ENCODE measurements at places on chromosomes 7 and 10.

GRCh38 chr7:118708741-118709140 lies 484.2 kb downstream of the ANKRD7 start:
- DNase-seq: no peak

GRCh38 chr7:22402250-22402649 lies 45.3 kb upstream of the RAPGEF5 start:
- DNase-seq: no peak

GRCh38 chr10:47277352-47278151 lies 22.4 kb upstream of the GDF10 start:
- no peak for DNase-seq

- DNase-seq: no peak
Measured at GRCh38 chr7:108603656-108604306, 34.1 kb downstream of the DNAJB9 start.

DNA sequence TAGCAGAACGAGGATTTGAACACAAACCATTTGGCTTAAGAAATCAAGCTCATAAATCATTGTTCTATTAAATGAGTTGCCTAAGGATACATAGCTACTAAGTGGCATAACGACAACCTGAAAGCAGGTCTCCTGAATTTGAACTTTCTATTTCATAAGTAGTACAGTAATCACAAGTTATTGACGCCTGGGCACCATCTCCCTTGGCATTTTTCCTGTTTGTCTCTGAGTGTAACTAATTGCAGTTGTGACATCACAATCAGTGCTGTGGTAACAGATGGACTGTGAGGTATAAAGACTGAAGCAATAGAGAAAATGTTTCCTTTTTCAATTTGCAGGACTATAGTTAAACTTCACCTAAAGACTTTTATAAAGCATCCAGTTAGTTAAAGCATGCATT lies 6.4 kb upstream of the CSTF2T start:
- DNase-seq: no peak

DNA sequence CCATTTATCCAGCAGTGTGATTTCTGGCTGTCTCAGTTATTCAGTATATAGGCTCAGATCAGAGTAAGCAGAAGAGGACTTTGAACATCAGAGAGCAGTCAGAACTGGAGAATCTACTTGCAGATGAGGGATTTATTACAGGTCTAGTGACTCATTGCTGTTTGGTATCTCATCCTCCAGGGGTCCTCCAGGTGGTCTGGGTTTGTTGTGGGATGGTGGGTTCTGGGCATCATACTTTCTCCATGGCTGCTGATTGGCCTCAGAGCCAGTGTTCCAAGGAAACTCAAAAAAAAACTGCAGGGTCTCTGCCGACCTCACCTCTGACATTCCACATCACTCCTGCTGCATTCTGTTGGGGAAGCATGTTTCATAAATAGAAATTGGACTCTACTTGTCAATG lies 214.8 kb downstream of the CNTNAP2 start:
- no peak for DNase-seq

DNA sequence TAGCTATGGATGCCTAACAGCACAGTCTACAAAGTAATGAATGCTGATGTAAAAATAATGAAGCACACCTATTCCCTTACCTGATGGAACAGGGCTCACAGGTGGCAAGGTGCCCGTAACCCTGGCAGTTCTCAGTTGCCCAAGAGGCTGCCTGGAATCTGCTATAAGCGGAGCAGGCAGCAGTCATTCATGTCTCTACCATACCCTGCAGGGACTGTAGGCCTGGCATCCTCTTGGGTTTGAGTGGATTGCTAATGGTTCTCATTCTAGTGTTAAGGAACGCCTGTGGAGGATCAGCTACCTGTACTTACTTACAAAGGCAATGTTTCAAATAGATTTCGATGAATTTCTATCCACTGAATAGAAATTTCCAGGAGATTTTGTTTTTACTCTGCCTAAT lies 38.4 kb downstream of the BAIAP2L1 start:
- no peak for DNase-seq

DNA sequence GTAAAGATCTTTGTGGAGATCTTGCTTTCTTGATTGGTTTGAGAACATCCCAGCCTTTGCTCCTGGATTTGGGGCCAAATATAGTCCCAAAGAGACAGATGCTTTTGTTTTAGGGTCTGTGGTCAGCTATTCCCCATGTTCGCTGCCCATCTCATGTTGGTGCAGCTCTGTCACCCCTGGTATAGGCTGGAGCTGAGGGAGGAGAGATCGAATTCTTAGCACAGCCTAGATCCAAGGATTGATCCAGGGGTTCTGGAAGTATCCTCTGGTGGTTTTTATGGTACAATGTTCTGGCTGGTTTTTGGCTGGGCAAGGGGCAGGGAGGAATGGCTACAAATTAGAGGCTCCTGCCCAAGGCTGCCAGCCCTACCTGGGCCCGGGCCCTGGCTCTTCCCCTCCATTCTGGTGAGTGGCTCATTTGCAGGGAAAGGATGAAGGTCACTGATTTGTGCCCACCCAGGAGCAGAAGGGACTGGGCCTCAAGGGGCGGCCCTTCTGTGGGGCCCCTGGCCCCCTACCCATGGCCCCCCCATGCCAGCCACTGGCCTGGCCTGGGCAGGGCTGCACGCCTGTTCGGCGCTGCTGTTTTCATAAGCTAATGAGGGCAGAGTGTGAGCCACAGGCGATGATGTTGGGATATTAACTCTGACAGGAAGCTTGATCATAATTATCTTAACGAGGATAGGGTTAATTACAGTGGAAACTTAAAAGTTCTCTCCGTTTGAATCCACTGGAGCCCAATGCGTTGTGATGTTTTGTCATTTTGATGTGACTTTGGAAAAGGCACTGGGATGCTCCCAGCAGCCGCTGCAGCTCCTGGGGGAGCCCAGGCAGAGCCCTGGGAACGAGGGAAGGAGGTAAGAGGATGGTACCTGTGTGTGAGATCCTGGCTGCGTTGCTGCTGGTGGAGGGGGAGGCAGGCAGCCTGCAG lies 600.6 kb downstream of the LRMDA start:
- no peak for DNase-seq

- no peak for DNase-seq
Measured at GRCh38 chr7:1359681-1360485, 99.4 kb downstream of the MICALL2 start.

DNA sequence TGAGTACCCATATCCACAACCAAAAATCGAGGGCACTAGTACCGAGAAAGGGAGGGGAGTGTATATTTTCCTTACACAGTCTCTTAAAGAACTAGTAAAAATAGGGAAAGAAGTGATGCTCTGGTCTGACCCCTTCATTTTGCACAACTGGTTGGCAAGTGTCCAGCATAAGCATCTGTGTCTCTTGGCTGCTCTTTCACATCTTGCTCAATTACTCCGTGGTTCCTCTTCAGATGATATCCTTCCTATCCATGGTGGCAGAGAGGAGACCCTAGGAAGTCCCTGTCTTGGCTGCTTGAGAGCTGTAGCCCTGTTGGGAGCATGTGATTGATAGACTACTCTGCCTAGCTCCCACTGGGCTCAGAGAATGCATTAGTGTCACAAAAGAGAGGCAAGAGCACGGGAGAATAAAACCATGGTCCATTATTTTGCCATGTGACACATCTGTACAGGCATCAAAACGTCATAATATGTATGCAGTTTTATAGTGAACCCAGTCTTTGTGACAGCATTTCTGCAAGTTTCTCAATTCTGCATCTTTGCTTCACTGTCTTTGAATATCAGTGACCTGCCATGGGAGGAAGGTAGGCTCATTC lies 111.8 kb upstream of the ANKRD1 start:
- DNase-seq: no peak

GRCh38 chr7:70458745-70459144 lies 673.2 kb upstream of the GALNT17 start:
- DNase-seq: no peak

DNA sequence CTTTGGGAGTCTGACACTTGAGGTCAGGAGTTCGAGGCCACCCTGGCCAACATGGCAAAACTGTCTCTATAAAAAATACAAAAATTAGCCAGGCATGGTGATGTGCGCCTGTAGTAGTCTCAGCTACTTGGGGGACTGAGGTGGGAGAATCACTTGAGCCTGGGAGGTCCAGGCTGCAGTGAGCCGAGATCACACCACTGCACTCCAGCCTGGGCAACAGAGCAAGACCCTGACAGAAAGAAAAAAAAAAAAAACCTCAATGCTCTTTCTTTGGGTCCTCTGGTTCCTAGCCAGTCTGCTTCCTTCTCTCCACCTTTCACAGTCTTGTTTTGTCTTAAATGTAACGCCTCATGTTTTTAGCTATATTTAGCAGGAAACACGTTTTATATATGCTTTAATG lies 9.4 kb downstream of the OGDH start:
- no peak for DNase-seq

GRCh38 chr7:54629771-54630170 lies 87.6 kb downstream of the VSTM2A start:
- DNase-seq: no peak

GRCh38 chr10:6912929-6913328 lies 332.9 kb upstream of the PRKCQ start:
- DNase-seq: no peak

GRCh38 chr10:101060036-101060950 lies 1.5 kb upstream of the KAZALD1 start:
- DNase-seq: peak; percentile 93

DNA sequence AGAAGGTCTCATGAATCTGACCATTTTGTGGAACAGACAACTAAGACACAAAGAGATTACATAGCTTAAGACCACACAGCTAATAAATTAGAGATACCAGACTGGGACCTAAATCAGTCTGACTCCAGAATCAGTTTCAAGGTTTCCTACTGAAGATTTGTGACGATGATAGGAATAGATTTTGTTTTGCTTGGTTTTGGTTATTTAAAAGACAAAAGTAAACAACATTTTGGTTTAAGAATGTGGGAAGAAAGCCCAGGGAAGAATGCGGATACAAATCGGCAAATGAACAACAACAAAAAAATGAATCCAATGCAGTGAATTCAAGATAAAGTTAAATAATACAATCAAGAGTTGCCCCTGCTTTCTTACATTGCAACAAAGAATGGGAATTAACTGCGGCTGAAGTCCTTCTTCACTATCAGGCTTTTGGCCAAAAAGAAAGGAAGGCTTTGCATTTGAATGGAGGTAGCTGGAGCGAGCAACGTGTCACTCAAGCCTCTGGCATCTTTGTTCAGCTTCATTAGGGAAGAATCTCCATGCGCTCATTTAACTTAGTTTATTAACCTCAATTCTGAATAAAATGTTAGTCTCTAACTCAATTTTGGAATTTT lies 210.8 kb downstream of the ADAM12 start:
- no peak for DNase-seq

DNA sequence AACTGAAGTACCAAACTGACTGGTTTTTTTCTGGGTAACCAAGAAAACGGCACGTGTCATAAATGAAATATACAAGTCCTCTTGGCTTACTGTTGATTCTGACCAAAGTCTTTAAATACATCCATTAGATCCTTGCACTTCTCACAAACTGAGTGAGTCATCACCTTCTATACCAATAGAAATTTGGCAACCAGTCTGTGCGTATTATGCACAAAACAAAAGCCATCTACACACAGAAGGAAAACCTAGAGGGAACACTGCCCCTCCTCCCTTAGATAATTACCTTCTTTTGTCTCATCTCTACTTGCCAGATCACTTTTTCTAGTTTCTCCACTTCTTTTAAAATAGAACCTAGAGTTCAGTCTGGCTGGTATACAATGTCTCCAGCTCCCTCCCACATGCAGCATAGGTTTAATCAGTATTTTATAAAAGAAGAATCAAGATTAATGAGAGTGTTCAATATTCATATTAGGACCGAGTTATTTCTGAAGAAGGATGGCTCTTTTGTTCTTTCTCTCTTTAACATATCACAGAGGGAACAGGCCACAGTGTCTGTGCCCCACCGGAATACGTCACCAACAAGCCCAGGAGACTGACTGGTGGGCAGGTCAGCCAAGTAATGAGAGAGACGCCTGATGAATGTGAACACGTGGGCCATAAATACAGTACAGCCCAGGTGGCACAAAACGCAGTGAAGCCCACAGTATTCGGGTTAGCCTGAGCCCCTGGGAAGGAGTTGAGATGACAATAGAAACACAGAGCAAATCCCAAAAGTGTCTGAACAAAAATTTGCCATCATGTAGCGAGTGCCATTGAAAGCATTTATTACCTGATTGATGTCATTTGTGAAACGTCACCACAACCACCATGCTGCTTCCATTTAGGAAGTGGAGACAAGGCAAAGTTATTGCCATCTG lies 91.3 kb downstream of the KIAA1549 start:
- DNase-seq: no peak

DNA sequence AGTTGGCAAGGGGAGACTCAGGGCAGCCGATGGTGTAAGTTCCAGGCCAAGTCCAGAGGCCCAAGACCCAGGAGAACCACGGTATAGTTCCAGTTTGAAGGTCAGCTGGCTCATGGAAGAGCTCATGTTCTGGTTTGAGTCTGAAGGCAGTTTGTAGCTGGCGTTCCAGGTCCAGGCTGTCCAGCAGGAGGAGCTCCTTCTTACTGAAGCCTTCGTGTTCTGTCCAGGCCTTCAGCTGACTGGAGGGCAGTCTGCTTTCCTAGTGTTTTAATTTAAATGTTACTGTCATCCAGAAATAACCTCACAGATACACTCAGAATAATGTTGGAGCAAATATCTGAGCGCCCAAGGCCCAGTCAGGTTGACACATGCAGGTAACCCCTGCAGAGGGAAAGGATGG lies 4.2 kb downstream of the SUN1 start:
- DNase-seq: no peak

DNA sequence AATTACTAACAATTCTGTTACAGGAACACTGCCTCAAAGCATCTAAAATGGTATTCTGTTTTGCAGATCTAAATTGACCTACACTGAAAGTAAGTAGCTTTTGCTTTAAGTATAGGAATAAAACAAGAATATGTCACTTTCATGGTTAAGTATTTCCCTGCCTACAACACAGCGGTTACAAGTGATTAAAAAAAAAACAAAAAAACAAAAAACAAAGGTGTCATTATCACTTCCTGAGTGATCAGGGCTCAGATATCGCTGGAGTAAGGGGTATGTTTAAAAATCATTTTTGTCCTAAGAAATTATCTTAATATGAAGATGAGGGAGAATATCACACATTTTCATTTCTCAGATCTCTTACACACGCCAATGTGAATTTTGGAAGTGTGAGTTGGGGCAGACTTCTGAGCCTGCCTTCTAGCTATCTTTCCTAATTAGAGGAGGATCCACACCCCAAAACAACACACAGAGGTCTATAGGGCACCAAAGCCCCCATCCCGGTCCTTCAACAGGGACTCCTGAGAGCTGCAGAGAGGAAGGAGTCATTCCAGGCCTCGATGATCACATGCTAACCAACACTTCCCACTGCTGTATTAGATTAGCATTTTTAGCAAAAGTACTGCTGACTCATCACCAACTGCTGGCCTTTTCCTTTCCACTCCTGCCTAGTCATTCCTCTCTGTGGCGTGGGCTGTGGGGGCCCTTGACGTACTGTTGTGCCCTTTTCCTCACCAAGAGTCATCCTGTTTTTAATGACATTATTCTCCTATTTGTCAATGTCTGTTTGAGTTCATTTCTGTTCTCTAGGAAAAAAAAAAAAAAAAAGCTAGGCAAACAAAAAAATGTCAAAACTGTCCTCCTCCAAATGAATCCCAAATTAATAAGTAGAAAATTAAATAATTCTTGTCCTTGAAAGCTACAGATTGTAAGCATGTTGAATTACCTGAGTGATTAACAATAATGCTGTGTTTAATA lies 31.2 kb downstream of the PRTFDC1 start:
- DNase-seq: no peak

- peak; percentile 75 for DNase-seq
Measured at GRCh38 chr10:120950051-120950561, 98.9 kb downstream of the WDR11 start.

Measured in nephron progenitor cell (in vitro differentiated cells).